Effector memory CD8-positive, alpha-beta T cell (primary cell): ENCODE measurements at places on chromosomes 13 and 19.

- H3K36me3 ChIP-seq = no peaks in the 10 kb centered on the region
- peaks cover 15% of the 10 kb centered on the region for H3K4me1 ChIP-seq
- no peak for DNase-seq
Observed at GRCh38 chr13:33202644-33203169, 82.8 kb downstream of the STARD13 start.

- H3K4me3 ChIP-seq = no peak overlapping the region
- H3K36me3 ChIP-seq = no peaks in the 10 kb centered on the region
- H3K4me1 ChIP-seq = no peaks in the 10 kb centered on the region
- H3K27me3 ChIP-seq = no peaks in the 10 kb centered on the region
- DNase-seq = no peak
- no peak overlapping the region for H3K27ac ChIP-seq
Observed at GRCh38 chr13:90645582-90645981, 701.9 kb upstream of the MIR17HG start.

GRCh38 chr19:33419788-33420130, 46.2 kb downstream of the CEBPG start:
- DNase-seq = no peak
- no peak overlapping the region for H3K4me3 ChIP-seq
- peaks cover 5% of the 10 kb centered on the region for H3K4me1 ChIP-seq

DNA sequence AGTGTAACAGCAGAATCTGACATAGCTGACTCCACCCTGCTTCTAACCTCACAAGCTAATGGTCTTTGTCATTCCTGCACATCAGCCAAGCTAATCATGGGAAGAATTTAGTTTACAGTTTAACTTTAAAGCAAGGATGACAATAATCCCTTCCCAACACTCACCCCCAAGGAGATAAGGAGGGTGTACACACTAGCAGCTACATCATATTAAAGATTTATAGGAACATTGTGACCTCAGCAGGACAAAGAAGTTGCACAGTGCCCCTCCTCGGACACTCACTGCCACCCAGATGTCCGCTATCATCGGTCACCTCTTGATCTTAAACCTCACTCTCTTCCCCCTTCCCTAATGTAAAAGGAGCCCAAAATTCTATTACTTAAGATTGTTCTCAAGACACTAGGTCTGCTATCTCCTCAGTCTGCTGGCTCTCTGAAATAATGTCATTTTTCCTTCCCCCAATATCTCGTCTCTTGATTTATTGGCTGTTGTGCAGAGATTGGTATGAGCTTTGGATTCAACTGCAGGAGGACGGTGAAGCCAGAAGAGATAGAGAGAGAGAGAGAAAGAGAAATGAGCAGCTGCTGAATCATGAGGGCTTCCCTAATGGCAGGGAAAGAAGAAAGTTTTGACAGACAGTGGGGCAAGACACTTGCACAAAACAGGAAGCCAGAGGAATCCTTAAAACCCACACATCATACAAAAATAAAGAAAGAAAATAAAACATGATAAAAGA, 17.5 kb upstream of the FFAR2 start:
- no peak for DNase-seq
- no peaks in the 10 kb centered on the region for H3K4me1 ChIP-seq
- H3K27me3 ChIP-seq = peaks cover 6% of the 10 kb centered on the region
- H3K4me3 ChIP-seq = no peak overlapping the region

GRCh38 chr19:19655051-19655594, 8.4 kb downstream of the ATP13A1 start:
- peaks cover 64% of the 10 kb centered on the region for H3K36me3 ChIP-seq
- no peak overlapping the region for H3K27ac ChIP-seq
- H3K4me1 ChIP-seq = peaks cover 5% of the 10 kb centered on the region
- no peaks in the 10 kb centered on the region for H3K27me3 ChIP-seq
- no peak for DNase-seq
- no peak overlapping the region for H3K4me3 ChIP-seq

GRCh38 chr19:10344780-10345179, 5.4 kb upstream of the ICAM3 start:
- peaks cover 6% of the 10 kb centered on the region for H3K4me1 ChIP-seq
- H3K27me3 ChIP-seq = no peaks in the 10 kb centered on the region
- no peak for DNase-seq
- H3K36me3 ChIP-seq = peaks cover under 1% of the 10 kb centered on the region
- H3K4me3 ChIP-seq = no peak overlapping the region

- peaks cover 3% of the 10 kb centered on the region for H3K36me3 ChIP-seq
- H3K27me3 ChIP-seq = peaks cover 12% of the 10 kb centered on the region
- peaks cover 6% of the 10 kb centered on the region for H3K4me1 ChIP-seq
Observed at GRCh38 chr19:32824191-32824751, 45.3 kb downstream of the SLC7A9 start.

DNA sequence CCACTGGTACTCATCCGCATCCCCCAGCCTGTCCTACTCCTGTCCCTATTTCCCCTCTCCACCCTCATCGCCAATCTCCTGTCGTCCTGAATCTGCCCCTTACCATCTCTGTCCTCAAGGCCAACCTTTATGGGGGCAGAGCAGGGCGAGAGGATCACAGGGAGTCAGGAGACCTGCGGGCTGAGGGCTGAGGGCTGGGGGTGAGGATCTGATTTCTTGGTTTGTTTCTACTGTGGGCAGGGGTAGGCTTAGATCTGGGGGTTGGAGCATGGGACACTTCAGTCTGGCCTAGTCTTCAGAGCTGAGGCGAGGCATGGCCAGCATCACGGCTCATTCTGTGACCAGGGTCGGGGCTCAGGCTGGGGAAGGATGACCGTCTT, 16.5 kb upstream of the ERCC1 start:
- peaks cover 14% of the 10 kb centered on the region for H3K36me3 ChIP-seq
- H3K27me3 ChIP-seq = no peaks in the 10 kb centered on the region
- H3K27ac ChIP-seq = peak overlapping the region; percentile 89
- H3K4me1 ChIP-seq = peaks cover 37% of the 10 kb centered on the region
- DNase-seq = no peak

- H3K4me1 ChIP-seq = no peaks in the 10 kb centered on the region
- H3K27me3 ChIP-seq = peaks cover 23% of the 10 kb centered on the region
- H3K36me3 ChIP-seq = no peaks in the 10 kb centered on the region
- no peak for DNase-seq
Observed at GRCh38 chr13:45564133-45564776, 51.3 kb downstream of the ERICH6B start.

GRCh38 chr19:12364391-12365235, 870 bp downstream of the ZNF442 start:
- peaks cover 22% of the 10 kb centered on the region for H3K27me3 ChIP-seq
- DNase-seq = no peak
- no peaks in the 10 kb centered on the region for H3K36me3 ChIP-seq

- DNase-seq = no peak
- H3K27me3 ChIP-seq = no peaks in the 10 kb centered on the region
- H3K4me1 ChIP-seq = peaks cover 9% of the 10 kb centered on the region
- H3K27ac ChIP-seq = no peak overlapping the region
- H3K4me3 ChIP-seq = no peak overlapping the region
Observed at GRCh38 chr13:51786425-51787265, 17.3 kb downstream of the DHRS12 start.

DNA sequence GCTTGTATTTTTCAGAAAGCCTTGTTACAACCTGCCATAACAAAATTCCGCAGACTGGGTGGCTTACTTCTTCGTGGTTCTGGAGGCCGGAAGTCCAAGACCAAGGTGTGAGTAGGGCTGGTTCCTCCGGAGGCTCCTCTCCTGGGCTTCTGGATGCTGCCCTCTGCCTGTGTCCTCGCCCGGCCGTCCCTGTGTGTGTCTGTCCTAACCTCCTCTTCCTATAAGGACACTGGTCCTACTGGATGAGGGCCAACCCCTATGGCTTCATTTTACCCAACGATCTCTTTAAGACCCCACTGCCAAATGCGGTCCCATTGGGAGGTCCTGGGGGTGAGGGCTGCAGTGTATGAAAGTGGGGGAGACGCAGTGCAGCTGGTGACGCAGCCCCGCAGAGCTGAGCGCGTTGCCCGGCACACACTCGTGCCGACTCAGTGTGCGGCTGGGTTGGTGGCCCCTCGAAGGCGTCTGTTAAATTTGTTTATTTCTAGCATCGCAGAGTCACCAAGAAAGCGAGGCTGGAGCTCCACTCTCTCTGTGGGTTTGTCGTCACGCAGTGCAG, 116.7 kb downstream of the SOX1 start:
- no peaks in the 10 kb centered on the region for H3K36me3 ChIP-seq
- DNase-seq = no peak
- no peak overlapping the region for H3K27ac ChIP-seq
- H3K4me1 ChIP-seq = no peaks in the 10 kb centered on the region

- peaks cover 25% of the 10 kb centered on the region for H3K4me1 ChIP-seq
- DNase-seq = no peak
- H3K27ac ChIP-seq = no peak overlapping the region
- peaks cover 38% of the 10 kb centered on the region for H3K36me3 ChIP-seq
Observed at GRCh38 chr13:28147495-28147894, 9.2 kb downstream of the PAN3 start.

DNA sequence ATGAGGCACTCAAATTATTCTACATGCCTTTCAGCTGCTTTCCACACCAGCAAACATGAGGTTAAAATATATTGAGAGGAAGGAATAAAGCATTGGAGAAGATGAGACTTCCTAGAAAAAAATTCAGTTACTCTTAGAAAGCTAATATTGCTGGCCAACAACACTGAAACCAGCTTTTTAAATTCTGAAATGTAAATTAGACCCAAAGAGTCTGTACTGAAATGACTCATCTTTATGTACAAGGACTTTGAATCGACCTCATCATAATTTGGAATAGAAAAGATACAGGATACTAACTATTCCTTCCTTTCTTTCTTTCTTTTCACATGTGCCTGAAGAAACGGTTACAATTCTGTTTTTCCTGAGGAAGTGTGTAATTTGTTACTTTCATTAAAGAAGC, 6.5 kb upstream of the HSPH1 start:
- H3K4me1 ChIP-seq = no peaks in the 10 kb centered on the region
- no peak for DNase-seq
- peaks cover 16% of the 10 kb centered on the region for H3K27me3 ChIP-seq
- H3K27ac ChIP-seq = no peak overlapping the region
- H3K4me3 ChIP-seq = no peak overlapping the region
- H3K36me3 ChIP-seq = peaks cover 4% of the 10 kb centered on the region

- no peak overlapping the region for H3K4me3 ChIP-seq
- peaks cover 5% of the 10 kb centered on the region for H3K4me1 ChIP-seq
- peaks cover 32% of the 10 kb centered on the region for H3K27me3 ChIP-seq
Observed at GRCh38 chr19:4234862-4235201, 5.5 kb downstream of the EBI3 start.

- no peak overlapping the region for H3K4me3 ChIP-seq
- peaks cover 22% of the 10 kb centered on the region for H3K27me3 ChIP-seq
- H3K4me1 ChIP-seq = no peaks in the 10 kb centered on the region
- no peak overlapping the region for H3K27ac ChIP-seq
- H3K36me3 ChIP-seq = no peaks in the 10 kb centered on the region
Observed at GRCh38 chr13:25440061-25440460, 68.3 kb downstream of the ATP8A2 start.

GRCh38 chr13:44273991-44274770, 99.4 kb upstream of the SERP2 start:
- H3K4me3 ChIP-seq = peak overlapping the region; percentile 69
- peaks cover 4% of the 10 kb centered on the region for H3K36me3 ChIP-seq
- no peaks in the 10 kb centered on the region for H3K4me1 ChIP-seq
- H3K27me3 ChIP-seq = peaks cover 24% of the 10 kb centered on the region
- peak overlapping the region; percentile 85 for H3K27ac ChIP-seq
- peak; percentile 33 for DNase-seq

DNA sequence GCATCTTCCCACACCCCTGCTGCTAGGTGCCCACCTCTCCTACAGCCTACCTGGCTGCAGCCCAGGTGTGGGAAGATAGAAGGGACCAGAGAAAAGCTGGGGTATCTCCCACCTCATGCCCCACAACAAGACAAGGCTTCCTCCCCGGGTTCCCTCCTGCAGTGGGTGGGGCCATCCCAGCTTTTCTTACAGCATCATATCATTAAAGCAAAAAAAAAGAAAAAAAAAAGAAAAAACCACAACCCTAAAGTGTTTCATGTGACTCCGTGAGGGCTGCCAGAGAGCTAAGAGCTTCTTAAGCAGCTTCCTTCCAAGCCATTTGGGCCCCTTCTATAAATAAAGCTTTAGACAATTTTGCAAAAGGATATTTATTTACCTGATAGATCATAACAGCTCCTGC, 455.4 kb upstream of the TSHZ3 start:
- no peaks in the 10 kb centered on the region for H3K4me1 ChIP-seq
- no peak for DNase-seq
- H3K36me3 ChIP-seq = no peaks in the 10 kb centered on the region
- peaks cover 21% of the 10 kb centered on the region for H3K27me3 ChIP-seq
- no peak overlapping the region for H3K4me3 ChIP-seq
